ENCODE measurements at places on chromosomes 5 and 9. TPM values are rescaled to one million over a fixed set of nuclear protein-coding genes. Genes with fewer than 3 reads are reported as not detected.
A peak's percentile ranks its signal among the peaks of the same experiment; 100 is the strongest.

DNA sequence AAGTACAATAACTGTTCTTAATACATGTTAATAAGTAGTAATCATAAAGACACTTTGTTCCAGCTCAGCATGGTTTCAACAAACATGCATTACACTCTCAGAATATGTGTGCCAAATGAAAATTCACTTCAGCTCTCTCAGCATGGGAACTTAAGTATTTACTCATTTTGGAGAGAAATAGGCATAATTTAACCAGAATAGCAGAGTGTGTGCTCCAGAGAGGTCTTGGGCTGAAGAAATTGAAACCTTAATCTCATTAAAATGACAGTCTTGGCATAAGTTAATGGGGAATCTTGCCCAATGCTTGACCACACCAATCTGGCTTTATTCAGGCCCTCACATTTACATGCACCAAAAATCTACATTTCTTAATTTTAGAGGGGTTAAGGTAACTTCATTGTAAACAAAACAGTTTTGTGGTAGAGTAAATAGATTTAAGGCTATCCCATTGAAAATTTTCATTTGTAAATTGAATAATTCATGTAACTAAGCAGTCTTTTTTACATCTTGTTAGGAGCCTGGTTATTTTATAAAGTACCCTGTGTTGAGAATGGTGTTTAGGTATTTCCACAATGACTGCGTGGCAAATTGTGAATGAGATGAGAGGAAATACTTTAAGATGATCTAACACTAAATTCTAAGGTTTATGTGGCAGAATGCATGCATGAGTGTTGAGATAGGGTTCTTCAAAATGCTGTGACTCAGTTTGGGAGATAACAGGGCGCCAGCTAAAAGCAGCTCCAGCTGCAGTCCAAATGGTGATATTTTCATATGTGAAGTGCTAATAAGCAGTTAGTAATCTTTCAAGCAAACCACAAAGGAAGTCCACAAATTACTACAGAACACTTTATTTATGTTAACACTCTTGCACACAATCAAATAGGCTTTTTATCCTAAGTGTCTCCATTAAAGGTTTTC, 11.3 kb upstream of the LOX start:
- DNase-seq = no peak
- peaks cover 15% of the 10 kb centered on the region for H3K4me1 ChIP-seq

DNA sequence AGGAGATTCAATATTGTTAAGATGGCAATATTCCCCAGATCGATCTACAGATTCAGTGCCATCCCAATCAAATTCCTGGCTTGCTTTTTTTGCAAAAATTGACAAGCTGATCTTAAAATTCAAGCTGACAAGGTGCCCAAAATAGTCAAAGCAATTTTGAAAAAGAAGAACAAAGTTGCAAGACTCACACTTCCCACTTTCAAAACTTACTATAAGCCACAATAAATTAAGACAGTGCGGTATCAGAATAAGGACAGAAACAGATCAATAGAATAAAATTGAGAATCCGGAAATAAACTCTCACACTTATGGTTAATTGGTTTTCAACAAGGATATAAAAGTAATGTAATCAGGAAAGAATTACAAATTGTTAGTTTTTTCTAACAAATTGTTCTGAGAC, 97.1 kb downstream of the NRG2 start:
- H3K27me3 ChIP-seq = no peaks in the 10 kb centered on the region
- H3K4me3 ChIP-seq = no peak overlapping the region

GRCh38 chr9:134163371-134164196, 780 bp downstream of the RNU6ATAC start:
- H3K4me3 ChIP-seq = no peak overlapping the region
- H3K4me1 ChIP-seq = peaks cover 4% of the 10 kb centered on the region
- no peaks in the 10 kb centered on the region for H3K27me3 ChIP-seq
- no peaks in the 10 kb centered on the region for H3K36me3 ChIP-seq
- H3K27ac ChIP-seq = no peak overlapping the region
- DNase-seq = no peak

DNA sequence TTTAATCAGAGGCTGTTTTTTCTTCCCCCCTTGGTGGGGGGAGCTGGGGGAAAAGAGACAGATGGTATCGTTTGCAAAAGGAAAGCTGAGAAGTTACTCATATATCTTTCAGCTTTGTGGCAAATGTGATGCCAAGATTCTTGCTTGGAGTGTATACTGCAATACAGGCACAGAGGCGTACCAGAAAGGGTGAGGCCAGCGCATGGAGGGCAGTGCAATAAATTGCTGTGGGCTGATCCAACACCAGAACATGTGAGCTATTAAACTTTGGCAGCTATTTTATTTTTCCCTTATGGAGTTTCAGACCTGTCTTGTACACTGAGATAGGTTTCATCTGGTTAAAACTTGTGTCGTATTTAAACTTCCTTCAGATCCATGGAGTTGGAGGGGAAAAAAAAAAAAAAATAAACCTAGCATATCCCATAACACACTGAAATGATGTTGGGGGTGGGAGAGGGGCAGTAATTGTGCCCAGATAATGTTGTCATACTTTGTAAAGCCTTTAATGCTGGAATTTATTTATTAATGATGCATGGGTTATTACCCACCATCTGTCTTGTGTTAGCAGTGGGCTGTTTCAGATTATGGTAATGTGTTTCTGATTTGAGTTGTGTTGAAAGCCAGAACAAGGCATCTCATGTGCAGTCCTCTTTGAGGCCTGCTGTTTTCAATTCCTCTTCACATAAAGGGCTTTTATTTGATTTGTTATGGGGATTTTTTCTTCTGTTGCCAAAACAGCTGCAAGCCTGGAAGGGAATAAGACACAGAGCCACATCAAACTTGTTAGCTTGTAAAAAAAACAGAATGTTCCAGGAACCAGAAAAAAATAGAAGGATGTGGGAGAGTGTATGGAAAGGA, 891.3 kb downstream of the TLE1 start:
- H3K4me3 ChIP-seq = no peak overlapping the region
- DNase-seq = no peak
- H3K36me3 ChIP-seq = no peaks in the 10 kb centered on the region
- peak overlapping the region; percentile 88 for H3K27ac ChIP-seq
- peaks cover 34% of the 10 kb centered on the region for H3K4me1 ChIP-seq

DNA sequence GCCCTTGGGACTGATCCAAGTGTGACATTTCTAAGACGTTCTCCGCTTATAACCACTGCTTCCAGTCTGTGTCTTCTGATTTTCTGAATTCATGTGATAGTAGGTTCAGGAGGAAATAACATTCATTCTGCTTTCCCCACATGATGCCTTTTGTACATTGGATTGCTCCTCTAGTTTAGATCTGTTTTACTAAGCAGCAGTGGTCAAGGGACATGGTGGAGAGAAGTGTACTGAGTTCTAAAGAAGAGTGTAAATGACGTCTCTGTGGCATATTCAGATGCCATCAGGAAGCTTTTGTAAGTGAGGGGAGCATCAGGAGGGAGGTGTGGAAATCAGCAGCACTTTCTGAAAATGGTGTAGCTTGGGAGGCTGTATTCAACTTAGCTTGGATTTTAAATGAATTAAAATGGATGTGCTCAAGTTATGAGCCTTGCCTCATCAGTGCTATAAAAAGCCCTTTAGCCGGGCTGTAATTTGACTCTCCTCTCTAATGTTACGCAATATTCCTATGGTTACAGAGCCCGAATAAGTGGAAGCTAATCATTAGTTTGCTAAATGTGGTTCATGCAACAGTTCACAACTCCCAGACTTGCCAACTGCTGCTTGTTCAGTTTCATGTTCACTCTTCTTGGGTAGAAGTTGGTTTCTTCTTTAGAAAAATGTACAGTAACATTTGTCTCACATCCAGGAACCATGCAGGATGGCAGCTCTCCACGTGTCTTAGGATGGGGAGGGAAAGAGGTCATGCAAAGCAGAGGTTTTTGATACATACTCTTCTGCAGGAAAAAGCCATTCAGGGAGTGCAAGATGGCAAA, 281.3 kb downstream of the ARHGAP26 start:
- no peaks in the 10 kb centered on the region for H3K27me3 ChIP-seq
- H3K4me3 ChIP-seq = no peak overlapping the region
- DNase-seq = no peak
- no peaks in the 10 kb centered on the region for H3K36me3 ChIP-seq
- no peak overlapping the region for H3K27ac ChIP-seq

DNA sequence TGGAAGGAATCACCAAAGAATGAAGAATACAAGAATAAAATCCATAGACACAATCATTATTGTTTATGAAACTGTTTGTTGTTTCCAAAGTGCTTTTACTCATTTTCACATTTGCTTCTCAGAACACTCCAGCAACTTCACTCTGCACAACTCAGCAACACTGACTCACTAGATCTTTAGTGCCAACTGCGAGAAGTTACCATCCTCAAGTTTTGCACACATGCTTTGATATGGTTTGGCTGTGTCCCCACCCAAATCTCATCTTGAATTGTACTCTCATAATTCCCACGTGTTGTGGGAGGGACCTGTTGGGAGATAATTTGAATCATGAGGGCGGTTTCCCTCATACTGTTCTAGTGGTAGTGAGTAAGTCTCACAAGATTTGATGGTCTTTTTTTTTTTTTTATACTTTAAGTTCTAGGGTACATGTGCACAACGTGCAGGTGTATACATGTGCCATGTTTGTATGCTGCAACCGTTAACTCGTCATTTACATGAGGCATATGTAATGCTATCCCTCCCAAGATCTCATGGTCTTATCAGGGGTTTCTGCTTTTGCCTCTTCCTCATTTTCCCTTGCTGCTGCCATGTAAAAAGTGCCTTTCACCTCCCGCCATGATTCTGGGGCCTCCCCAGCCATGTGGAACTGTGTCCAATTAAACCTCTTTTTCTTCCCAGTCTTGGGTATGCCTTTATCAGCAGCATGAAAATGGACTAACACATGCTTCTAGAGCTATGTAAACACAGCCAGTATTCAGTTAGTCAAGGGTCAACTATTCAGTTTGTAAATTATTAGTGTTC, 36.9 kb downstream of the CLINT1 start:
- no peak for DNase-seq
- no peak overlapping the region for H3K27ac ChIP-seq
- no peaks in the 10 kb centered on the region for H3K36me3 ChIP-seq
- H3K4me3 ChIP-seq = no peak overlapping the region
- no peaks in the 10 kb centered on the region for H3K27me3 ChIP-seq

- H3K4me1 ChIP-seq = no peaks in the 10 kb centered on the region
- H3K27ac ChIP-seq = no peak overlapping the region
- no peaks in the 10 kb centered on the region for H3K27me3 ChIP-seq
- no peak overlapping the region for H3K4me3 ChIP-seq
These were observed 131.0 kb downstream of the CMYA5 start for GRCh38 chr5:79820648-79821047.

DNA sequence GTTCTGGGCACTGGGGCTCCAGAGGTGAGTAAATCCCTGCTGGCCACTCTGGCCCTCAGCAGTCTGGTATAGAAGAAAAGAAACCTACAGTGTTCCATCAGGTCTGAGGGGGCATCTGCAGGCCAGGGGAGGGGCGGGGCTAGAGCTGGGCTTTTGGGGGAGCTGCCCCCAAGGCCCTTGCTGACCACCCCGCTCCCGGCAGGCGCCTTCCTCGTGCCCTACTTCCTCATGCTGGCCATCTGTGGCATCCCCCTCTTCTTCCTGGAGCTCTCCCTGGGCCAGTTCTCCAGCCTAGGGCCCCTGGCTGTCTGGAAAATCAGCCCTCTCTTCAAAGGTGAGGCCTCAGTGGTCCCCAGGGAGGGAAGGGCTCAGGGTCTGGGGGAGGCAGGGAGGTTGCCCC, 6.7 kb downstream of the SLC6A7 start:
- H3K27me3 ChIP-seq = peaks cover 12% of the 10 kb centered on the region
- no peaks in the 10 kb centered on the region for H3K4me1 ChIP-seq

DNA sequence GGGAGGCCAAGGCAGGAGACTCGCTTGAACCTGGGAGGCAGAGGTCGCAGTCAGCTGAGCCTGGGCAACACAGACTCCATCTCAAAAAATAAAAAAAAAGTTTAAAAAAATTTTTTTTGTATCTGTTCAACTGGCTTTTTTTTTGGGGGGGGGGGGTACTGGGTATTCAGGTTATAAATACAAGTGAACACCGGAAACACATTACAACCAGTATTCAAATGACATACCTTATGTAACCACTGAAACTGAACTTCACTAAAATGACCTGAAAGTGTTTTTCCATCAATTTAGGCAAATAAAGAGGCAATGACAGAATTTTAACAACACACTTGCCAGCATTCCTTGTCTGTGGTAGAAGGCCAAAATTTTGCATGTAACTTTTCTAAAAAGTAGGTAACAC, 33.5 kb downstream of the STRBP start:
- no peak overlapping the region for H3K4me3 ChIP-seq
- no peaks in the 10 kb centered on the region for H3K36me3 ChIP-seq
- H3K27ac ChIP-seq = no peak overlapping the region
- H3K27me3 ChIP-seq = no peaks in the 10 kb centered on the region
- H3K4me1 ChIP-seq = no peaks in the 10 kb centered on the region

GRCh38 chr5:133580618-133581017, 31.7 kb downstream of the FSTL4 start:
- H3K4me3 ChIP-seq = no peak overlapping the region
- H3K36me3 ChIP-seq = no peaks in the 10 kb centered on the region
- no peak overlapping the region for H3K27ac ChIP-seq
- no peaks in the 10 kb centered on the region for H3K4me1 ChIP-seq
- no peaks in the 10 kb centered on the region for H3K27me3 ChIP-seq

- no peaks in the 10 kb centered on the region for H3K36me3 ChIP-seq
- H3K27me3 ChIP-seq = no peaks in the 10 kb centered on the region
- no peak overlapping the region for H3K27ac ChIP-seq
These were observed 4.0 kb upstream of the GADD45G start for GRCh38 chr9:89600831-89601230.

DNA sequence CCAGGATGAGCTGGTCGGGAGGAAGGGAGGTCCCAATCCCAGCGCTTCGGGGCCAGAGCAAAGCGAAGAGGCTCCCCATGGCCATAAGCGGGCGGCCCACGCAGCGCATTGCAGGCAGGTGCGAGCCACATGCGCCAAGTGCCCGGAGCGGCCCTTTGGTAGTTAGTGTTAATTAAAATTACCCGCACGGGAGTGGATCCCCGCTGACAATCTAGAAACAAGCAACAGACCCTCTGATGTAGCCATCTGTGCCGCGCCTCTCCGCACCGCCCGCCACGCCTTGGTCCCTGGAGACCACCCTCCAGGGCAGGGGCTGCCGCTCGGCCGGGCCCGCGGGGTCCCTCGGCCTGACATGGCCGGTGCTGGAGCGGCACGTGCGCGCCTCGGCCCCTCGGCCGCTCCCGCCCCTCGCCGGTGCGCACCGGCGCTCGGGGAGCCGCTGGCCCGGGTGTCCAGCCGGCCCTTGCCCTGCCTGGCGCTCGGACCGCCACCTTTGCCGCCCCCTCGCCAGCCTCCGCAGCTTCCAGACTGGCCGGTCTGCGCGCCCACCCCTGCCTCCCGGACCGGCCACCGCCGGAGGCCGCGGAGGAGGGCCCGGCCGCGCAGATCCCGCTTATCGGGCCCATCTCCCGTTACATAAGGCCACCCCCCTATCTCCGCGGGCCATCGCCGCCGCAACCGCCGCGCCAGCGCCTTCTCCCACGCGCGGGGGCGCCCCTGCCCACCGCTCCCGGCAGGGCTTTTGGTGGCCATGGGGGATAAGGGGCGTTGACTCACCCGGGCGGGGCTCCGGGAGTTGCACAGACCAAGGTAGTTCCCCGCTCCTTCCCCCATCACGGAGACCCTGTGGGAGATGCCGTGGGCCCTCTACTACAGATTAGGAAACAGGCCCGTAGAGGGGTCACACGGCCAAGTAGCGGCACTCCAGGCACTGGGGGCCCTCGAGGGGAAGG, 1.9 kb upstream of the IL13 start:
- H3K36me3 ChIP-seq = no peaks in the 10 kb centered on the region
- H3K4me3 ChIP-seq = peak overlapping the region; percentile 50
- DNase-seq = no peak
- peaks cover 7% of the 10 kb centered on the region for H3K4me1 ChIP-seq
- no peak overlapping the region for H3K27ac ChIP-seq
- H3K27me3 ChIP-seq = peaks cover 37% of the 10 kb centered on the region

Gene COL5A1
- total RNA-seq = 72.0 TPM

Gene F2RL1
- total RNA-seq = 0.20 TPM

Gene PCDHGA8
- total RNA-seq = 5.5 TPM

Gene ZFP37
- total RNA-seq = 3.1 TPM

Gene TRIM36
- 3.7 TPM for total RNA-seq

Gene SPIN1
- 73.6 TPM for total RNA-seq

Gene TLE4
- 28.0 TPM for total RNA-seq

All from tibial nerve (tissue), 4 donors.